Activated naive CD4-positive, alpha-beta T cell (primary cell): ENCODE measurements at places on chromosomes 5 and 9.

DNA sequence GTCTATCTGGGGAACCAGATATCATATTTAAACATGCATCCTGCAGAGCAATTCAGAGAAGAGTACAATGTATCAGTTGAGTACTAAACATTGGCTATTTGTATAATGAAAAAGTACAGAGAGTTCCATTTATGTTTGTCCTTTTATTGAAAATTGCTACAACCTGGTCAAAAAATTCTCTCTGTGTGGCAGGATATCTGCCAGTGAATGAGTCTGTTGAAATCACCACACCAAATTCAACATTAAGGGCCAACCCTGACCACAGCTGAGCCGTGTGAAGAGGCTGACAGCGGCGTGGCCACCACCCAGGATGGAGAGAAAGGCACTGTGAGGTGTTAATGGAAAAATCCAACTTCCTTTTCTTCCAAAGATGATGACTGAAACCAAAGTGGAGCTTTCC, 422.7 kb upstream of the PIK3R1 start:
- DNase-seq = no peak

DNA sequence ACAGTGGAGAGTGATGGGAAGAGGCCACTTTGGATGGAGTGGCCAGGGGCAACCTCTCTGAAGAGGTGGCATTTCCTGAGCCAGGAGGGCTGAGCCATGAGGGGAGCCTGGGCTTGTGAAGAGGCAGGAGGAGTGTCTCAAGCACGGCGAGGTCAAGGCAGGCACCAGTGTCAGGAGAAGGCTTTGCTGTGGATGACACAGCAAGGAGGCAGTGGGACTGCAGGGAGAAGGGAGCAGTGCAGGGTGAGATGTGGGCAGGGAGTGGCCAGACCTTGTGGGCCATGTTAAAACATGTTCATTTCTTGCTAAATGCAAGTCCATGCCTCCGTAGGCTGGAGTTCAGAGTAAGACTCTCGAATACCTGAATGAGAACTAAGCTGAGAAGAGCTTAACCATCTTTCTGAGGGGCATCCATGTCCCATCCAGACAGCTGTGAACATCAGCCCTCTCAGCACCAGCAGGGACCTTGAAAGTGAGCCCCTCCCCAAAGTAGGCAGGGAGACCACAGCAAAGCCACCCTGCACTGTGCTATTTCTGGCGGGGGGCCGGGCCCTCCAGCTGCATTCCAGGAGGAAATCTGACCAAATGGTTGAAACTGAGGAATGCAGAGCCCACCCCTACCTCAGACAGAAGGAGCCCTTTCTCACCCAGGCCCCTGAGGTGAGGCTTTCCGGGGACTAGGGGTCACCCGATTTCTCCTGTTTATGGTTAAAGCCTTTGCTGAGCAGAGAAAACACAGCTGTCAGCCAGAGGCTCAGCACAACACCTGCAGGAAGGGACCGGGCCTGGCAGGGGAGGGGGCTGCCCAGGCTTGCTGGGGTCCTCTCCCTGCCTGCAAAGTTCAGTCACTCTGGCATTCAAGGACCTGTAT, 16.1 kb upstream of the ARSI start:
- DNase-seq = no peak

- no peak for DNase-seq
Measured at GRCh38 chr5:123035360-123035917, 1.1 kb downstream of the PPIC start.

DNA sequence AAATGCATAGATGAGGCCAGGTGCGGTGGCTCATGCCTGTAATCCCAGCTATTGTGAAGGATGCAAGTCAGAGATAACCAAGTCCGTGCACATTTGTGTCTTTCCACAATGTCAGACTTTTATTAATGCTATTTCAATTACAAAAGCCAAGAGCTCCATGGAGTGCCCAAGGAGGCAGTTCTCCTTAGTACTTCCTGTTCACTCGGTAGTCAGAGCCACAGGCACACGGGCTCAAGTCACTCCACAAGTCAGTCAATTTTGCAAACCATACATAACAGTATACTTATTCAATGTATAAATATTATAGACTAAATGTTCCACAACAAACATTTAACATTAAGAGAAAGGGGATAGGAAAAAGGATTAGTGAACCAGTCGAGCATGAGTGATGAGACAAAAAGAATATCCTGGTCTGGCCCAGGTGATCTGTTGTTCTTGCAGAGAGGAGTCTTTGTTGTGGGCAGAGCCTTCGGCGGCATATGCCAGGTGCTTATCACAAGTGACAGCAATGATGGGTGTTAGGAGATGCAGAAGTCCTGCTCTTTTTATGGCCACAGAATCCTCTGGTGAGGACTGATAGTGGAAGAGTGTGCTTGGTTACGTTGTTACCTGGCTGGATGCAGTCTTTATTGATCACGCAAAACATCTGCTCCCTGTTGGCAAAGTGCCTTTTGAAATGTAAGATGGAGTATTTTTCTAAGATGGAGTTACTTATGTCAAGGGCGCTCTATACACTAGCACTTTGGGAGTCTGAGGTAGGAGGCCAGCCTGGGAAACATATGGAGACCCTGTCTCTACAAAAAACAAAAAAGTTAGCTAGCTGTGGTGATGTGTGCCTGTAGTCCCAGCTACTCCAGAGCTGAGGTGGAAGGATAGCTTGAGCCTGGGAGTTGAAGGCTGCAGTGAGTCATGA, 167.0 kb upstream of the FBXL17 start:
- DNase-seq = no peak

GRCh38 chr5:34657274-34657921, 1.3 kb downstream of the RAI14 start:
- DNase-seq = no peak

- DNase-seq = no peak
Measured at GRCh38 chr5:54480296-54480695, 24.8 kb downstream of the HSPB3 start.

DNA sequence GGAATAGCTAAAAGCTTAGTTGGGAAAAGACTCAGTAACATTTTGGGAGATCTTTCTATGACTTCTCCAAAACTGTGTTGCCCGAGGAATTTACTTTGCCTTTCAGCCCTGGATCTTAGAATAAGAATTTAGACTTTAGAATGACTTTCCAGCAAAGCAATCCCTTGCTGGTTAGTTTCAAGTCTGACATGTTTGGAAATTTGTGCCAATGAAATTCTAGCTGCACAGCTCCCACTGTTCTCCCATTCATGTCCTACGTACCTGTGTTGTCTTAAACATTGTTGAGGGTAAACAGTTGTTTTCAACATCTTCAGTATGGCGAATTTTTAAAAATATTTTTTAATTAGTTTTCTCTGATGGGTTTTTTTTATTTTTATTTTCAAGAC, 111.4 kb downstream of the CCDC192 start:
- no peak for DNase-seq

DNA sequence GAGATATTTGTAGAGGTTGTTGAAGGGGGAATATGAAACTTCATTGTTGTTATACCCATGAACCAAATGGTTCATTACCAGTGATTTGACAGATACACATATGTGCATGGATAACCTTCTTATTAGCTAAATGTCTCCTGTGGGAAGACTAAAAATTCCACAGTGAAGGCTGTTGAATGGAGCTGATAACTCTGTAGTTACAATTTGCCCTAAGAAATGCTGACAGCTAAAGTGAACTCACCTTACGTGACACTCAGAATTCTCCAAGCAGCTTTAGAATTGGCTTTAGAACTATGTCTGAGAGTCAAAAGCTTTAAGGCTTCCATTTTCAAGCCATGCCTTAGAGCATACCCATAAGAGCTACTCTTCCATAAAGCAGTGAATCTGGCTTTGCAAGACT, 276.9 kb downstream of the PRELID2 start:
- DNase-seq = no peak

DNA sequence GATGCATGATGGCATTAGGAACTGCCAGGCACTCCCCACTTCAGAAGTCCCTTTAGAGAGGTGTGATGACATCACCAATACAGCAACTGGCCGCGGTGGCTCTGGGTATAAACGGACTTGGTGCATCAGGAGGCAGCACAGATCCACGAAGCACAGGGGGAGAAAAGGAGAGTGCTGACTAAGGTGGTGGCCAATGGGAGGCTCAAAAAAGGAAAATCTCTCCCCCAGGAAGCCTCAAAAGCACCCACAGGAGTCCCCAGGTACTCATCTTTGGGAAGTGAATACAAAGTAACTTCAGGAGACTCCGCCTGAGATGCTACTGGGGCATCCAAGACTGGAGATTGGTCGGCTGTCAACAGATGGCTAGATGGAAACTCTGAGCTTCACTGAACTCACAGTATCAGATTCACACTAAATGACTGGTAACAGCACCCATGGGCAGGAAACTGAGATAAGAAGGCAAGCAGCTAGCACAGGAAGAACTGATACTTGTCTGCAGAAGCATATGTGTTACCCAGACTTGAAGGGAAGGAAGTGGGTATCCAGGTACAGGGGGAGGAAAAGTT, 7.6 kb downstream of the TTC39B start:
- no peak for DNase-seq

DNA sequence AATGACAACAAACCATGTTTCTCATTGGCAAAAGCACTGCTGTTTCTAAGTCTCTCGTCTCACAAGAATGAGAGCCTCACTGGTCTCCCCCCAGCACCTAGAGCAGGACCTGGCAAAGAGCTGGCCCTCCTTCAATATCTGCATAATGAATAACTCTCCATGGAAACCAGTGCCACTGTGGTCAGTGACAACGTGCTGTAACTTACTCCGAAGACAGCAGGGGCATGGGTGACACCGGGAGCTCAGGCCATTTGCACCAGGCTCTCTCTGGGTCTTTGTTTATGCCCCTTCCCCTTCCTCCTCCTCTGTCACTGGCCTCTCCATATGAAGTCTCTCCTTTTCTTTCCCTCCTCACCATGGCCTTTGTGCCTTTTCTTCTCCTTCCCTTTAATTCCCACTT, 33.3 kb downstream of the TAS2R1 start:
- no peak for DNase-seq

DNA sequence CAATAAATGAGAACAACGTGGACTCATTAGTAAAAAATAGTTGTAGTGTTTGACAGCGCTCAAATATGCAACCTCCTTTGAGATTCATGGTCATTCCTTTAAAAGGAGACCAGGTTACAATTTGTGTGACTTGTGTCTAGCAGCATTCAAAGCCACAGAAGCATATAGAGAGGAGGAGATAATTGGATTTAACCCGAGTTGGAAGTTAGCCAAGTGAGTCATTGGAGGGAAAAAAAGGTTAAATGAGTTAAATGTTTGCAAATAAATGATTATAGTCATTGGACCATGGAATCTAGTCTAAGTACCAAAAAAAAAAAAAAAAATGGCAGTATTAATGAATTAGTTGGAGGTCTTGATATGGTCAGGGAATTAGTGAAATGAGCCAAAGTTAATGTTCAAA, 90.9 kb downstream of the ITGA1 start:
- DNase-seq = no peak

- no peak for DNase-seq
Measured at GRCh38 chr5:102678267-102679058, 76.6 kb upstream of the PAM start.

DNA sequence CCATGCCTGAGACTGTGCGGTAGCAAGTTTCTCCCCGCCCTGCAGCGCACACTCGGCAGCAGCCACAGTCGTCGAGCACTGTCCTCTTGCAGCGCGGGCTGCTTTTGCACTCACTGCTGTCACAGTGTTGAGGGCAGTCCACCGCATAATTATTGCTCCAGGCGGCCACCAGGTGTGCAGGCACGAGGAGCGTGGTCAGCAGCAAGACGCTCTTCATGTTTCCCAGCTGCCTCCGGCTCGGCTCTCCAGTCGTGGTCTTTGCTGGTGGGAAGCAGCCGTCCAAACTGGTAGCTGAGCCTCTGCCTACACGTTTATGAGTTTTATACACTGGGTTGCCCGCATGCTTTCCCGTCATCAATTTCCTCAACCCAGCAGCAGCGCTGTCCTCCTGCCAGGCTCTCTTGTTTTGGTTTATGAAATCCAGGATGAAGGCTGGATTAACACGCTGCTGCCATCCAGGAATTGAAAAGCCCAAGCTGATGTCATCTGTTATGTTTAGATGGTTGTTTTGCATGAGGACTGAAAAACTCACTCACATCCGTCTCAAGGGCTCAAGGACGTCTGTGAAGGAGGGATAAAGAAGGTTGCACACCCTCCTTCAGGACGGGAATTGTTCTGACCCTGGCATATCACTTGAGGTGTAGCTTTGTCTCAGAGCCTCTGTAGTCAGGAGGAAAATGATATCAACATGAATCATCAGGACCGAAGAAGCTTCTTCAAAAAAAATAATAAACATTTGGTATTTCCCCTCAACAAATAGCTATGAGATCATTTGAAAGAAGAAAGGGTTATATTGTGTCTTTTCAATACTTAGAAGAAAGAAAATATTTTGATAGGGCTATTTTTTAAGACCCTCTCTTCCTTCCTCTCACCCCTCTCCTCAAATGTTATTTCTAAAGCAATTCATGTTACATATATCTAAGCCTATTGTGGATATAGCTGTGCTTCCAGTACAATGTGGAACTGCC, at the start of gene ESM1:
ESM1 (minus strand) TSS at position 293 of the 968 bp plus-strand sequence; CDS start at position 217, 76 bp downstream.
- DNase-seq = no peak

- DNase-seq = no peak
Measured at GRCh38 chr9:105066275-105066865, 138.4 kb upstream of the ABCA1 start.

- DNase-seq = no peak
Measured at GRCh38 chr5:75951158-75951557, 132.0 kb upstream of the SV2C start.

DNA sequence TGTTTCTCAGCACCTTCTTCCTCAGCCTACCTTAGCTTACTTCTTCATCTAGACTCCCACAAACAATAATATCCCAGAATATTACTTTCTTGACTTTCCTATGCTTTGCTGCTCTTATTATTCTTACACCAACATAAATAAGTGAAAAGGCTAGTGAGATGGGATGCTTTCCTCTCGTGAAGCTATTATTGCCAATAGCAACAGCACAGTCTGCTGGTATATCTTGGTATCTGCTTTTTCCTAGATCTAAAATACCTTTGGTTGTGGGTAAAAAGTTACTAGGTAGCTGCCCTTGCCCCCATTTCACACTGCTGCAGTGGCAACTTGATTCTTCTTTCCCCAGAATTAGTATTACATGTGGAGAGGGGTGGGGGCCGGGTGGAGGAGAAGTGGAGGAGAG, 26.1 kb upstream of the GLIPR2 start:
- no peak for DNase-seq

- DNase-seq = no peak
Measured at GRCh38 chr9:113520109-113520642, 56.6 kb downstream of the RGS3 start.

GRCh38 chr9:93655621-93656425, 79.4 kb downstream of the PHF2 start:
- no peak for DNase-seq

- no peak for DNase-seq
Measured at GRCh38 chr9:96551403-96551802, 68.2 kb downstream of the CDC14B start.

GRCh38 chr5:53942724-53943123, 367.6 kb downstream of the ARL15 start:
- no peak for DNase-seq
